Cardiac muscle cell (in vitro differentiated cells and primary cell): ENCODE measurements at places on chromosomes 3 and 15. TPM values are rescaled to one million over a fixed set of nuclear protein-coding genes. Genes with fewer than 3 reads are reported as not detected.

Gene LRRC3B
- total RNA-seq = 0.09 and 0.42 TPM in 2 replicates

Gene CHRD
- 16.0 and 33.0 TPM in 2 replicates for total RNA-seq

Gene CILP
- total RNA-seq = 0.32 and 1.0 TPM in 2 replicates

Gene ZNF662
- total RNA-seq = 0.14 and 0.21 TPM in 2 replicates

Gene OR5H6
- not detected in 2 replicates for total RNA-seq

GRCh38 chr15:96887730-96888129 is 557.2 kb downstream of the NR2F2 start:
- H3K4me3 ChIP-seq = no peak overlapping the region
- H3K27ac ChIP-seq = no peak overlapping the region
- no peaks in the 10 kb centered on the region for H3K27me3 ChIP-seq
- no peak for DNase-seq
- H3K4me1 ChIP-seq = peaks cover 7% of the 10 kb centered on the region

- no peak for DNase-seq
- H3K36me3 ChIP-seq = no peaks in the 10 kb centered on the region
- peaks cover 4% of the 10 kb centered on the region for H3K4me1 ChIP-seq
- no peak overlapping the region for H3K27ac ChIP-seq
These were observed 40.3 kb upstream of the ICE2 start for GRCh38 chr15:60519218-60519617.

GRCh38 chr3:173977747-173978146 is 580.2 kb downstream of the NLGN1 start:
- no peaks in the 10 kb centered on the region for H3K36me3 ChIP-seq
- no peak overlapping the region for H3K4me3 ChIP-seq
- no peak overlapping the region for H3K27ac ChIP-seq
- H3K27me3 ChIP-seq = no peaks in the 10 kb centered on the region

GRCh38 chr3:50320853-50321335 is 1.7 kb downstream of the HYAL2 start:
- H3K4me3 ChIP-seq = peak overlapping the region; percentile 65
- H3K36me3 ChIP-seq = peaks cover 24% of the 10 kb centered on the region
- no peaks in the 10 kb centered on the region for H3K27me3 ChIP-seq
- peak; percentile 92 for DNase-seq
- peaks cover 24% of the 10 kb centered on the region for H3K4me1 ChIP-seq

GRCh38 chr3:135788146-135788545 is 177.4 kb upstream of the PPP2R3A start:
- DNase-seq = no peak
- no peak overlapping the region for H3K4me3 ChIP-seq
- H3K4me1 ChIP-seq = no peaks in the 10 kb centered on the region
- no peaks in the 10 kb centered on the region for H3K36me3 ChIP-seq
- no peak overlapping the region for H3K27ac ChIP-seq

GRCh38 chr3:114242947-114243346 is 5.6 kb upstream of the ZNF80 start:
- no peak overlapping the region for H3K27ac ChIP-seq
- no peaks in the 10 kb centered on the region for H3K36me3 ChIP-seq
- no peaks in the 10 kb centered on the region for H3K27me3 ChIP-seq
- H3K4me3 ChIP-seq = no peak overlapping the region
- no peaks in the 10 kb centered on the region for H3K4me1 ChIP-seq
- DNase-seq = no peak

- peaks cover 14% of the 10 kb centered on the region for H3K4me1 ChIP-seq
- H3K27me3 ChIP-seq = no peaks in the 10 kb centered on the region
- H3K36me3 ChIP-seq = no peaks in the 10 kb centered on the region
- H3K4me3 ChIP-seq = no peak overlapping the region
These were observed 56.2 kb downstream of the SLC6A6 start for GRCh38 chr3:14458434-14459275.

DNA sequence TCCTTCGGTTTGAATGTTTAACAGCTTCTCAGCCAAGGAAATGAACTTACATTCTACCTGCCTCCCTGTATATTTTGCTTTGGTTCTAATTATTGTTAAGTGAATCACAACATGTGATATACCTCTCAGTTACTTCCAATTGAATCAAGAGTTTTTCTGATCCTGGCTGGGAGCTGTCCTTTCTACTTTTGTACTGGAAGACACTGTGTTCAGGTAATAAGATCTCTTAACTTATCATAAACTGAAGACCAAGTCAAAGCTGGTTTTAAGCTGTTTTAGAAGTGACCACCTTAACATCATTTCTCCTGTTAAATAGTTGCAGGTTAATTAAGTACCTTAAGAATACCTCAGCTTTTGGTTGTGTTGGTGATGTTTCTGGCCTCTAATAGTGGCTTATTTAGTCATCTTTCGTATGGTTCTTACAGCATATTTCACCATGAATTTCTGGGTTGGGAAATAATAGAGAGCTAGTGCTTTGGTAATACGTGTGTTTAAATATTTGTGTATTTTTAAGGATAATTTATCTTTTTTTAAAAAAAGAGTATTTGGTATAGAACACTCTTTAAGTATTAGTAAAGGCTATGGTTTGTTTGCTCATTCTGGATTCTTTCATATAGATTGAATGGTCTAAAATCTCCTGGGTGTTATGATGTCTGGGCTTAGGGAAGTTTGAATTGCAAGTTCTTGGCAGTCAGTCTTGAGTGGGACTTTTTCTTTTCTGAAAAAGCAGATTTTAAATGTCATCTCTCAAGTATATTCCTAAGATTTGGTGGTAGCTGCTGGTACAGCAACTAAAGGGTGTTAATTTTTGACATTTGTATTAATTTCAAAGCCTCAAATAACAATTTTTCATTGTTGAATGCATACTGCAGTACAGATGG is 1.6 kb downstream of the RAB8B start:
- peak overlapping the region; percentile 83 for H3K4me3 ChIP-seq
- no peaks in the 10 kb centered on the region for H3K36me3 ChIP-seq
- H3K27ac ChIP-seq = no peak overlapping the region
- H3K27me3 ChIP-seq = peaks cover 3% of the 10 kb centered on the region
- DNase-seq = no peak
- H3K4me1 ChIP-seq = peaks cover 17% of the 10 kb centered on the region

DNA sequence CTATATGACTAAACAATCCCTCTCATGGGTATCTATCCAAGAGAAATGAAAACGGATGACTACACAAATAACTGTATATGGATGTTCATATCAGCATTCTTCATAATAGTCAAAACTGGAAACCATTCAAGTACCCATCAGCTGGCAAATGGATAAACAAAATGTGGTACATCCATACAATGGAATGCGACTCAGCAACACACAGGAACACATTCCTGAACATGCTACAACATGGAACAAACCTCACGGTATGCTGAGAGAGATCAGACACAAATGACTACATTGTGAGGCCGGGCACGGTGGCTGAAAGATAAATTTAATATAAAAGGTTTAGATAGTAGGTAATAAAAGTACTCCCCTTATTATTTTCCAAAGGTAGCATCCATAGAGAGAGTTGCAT is 42.6 kb downstream of the CCR4 start:
- no peaks in the 10 kb centered on the region for H3K27me3 ChIP-seq
- no peak overlapping the region for H3K27ac ChIP-seq
- H3K4me3 ChIP-seq = no peak overlapping the region

DNA sequence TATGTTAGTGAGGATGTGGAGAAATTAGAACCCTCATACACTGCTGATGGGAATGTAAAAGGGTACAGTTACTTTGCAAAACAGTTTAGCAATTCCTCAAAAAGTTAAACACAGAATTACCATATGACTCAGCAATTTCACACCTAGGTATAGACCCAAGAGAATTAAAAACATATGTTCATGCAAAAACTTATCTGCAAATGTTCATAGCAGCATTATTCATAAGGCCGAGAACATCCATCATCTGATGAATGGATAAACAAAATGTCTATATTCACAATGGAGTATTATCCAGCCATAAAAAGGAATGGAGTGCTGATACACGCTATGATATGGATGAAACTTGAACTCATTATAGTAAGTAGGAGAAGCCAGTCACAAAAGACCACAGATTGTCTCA is 10.3 kb downstream of the SEC13 start:
- DNase-seq = no peak
- H3K4me3 ChIP-seq = no peak overlapping the region
- no peaks in the 10 kb centered on the region for H3K4me1 ChIP-seq
- H3K36me3 ChIP-seq = peaks cover 69% of the 10 kb centered on the region
- no peaks in the 10 kb centered on the region for H3K27me3 ChIP-seq

GRCh38 chr15:85142312-85142711 is 160.7 kb downstream of the PDE8A start:
- H3K27me3 ChIP-seq = no peaks in the 10 kb centered on the region
- H3K36me3 ChIP-seq = no peaks in the 10 kb centered on the region
- no peak overlapping the region for H3K4me3 ChIP-seq
- peaks cover 3% of the 10 kb centered on the region for H3K4me1 ChIP-seq
- peak; percentile 45 for DNase-seq
- H3K27ac ChIP-seq = no peak overlapping the region

DNA sequence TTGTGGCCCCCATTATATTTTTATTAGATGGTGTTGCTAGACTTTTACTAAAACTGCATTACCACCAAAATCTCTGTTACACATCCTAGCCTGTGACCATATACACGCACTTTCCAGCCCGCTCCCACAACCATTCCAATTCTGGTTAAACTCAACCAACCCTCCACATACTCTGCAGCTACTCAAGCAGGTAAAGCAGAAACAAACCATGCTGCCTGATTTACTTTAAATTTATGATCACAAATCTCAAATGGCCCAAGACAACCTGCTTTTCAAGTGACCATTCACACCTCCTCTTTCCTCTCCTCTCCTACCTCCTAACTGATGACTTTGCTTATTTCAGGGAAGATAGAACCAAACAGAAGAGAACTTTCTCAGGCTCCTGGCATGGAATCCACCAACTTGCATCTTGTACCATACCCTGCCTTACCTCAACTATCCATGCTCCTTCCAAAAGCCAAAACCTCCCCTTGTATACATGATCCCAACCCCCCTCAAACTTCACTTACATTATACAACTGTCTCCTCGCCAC is 18.5 kb downstream of the ULK4 start:
- H3K4me1 ChIP-seq = no peaks in the 10 kb centered on the region
- H3K27me3 ChIP-seq = no peaks in the 10 kb centered on the region
- H3K27ac ChIP-seq = no peak overlapping the region

- H3K27me3 ChIP-seq = no peaks in the 10 kb centered on the region
- no peaks in the 10 kb centered on the region for H3K4me1 ChIP-seq
These were observed 180.5 kb downstream of the RSL24D1 start for GRCh38 chr15:55016225-55016624.

- DNase-seq = no peak
- H3K4me1 ChIP-seq = no peaks in the 10 kb centered on the region
- no peaks in the 10 kb centered on the region for H3K27me3 ChIP-seq
These were observed 673.2 kb upstream of the BCHE start for GRCh38 chr3:166510382-166510781.

DNA sequence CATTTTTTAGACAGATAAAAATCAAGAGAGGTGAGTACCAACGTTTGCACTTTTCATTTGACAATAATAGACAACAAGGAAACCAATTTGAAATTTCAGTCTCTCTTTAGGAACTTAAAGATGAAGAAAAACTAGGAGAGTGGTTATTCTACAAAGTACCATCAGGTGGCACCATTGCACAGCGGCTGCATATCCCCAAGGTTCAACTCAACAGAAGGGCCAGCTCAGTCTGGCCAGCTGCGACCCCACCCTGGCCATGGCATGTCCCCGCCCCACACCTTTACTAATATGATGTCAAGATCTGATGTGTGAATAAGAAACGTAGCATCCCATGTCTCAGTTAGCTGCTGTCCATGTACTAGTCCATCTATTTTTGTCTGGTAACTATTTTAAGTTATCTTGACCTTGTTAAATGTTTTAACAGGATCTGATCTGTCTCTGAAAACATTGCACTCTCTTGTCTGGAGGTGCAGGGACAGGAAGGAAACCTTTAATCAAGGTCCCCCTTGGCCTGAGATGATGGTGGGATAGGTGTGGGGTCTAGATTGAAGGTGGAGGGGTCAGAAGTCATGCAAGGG is 35.5 kb upstream of the CGNL1 start:
- DNase-seq = peak; percentile 72
- H3K4me1 ChIP-seq = peaks cover 7% of the 10 kb centered on the region
- no peak overlapping the region for H3K27ac ChIP-seq
- no peaks in the 10 kb centered on the region for H3K36me3 ChIP-seq

DNA sequence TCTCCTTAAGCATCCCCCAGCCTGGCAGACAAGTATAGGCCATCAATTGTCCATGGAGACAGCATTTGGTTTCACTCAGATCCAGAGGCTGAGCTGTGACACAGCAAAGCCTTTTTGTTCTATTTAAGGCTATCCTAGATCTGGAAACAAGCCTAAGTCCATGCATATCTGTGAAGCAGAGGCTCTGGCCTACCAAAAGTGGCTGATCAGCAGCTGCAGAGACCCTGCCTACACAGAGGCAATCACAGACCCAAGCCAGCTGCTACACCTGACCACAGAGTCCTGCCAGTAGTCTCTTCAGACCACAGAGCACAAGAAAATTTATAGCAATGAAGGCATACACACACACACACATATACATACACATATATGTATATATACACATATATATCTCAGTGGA is 501.7 kb upstream of the ARPP21 start:
- H3K36me3 ChIP-seq = no peaks in the 10 kb centered on the region
- no peaks in the 10 kb centered on the region for H3K27me3 ChIP-seq
- H3K4me3 ChIP-seq = no peak overlapping the region
- peaks cover 3% of the 10 kb centered on the region for H3K4me1 ChIP-seq
- peak; percentile 52 for DNase-seq

DNA sequence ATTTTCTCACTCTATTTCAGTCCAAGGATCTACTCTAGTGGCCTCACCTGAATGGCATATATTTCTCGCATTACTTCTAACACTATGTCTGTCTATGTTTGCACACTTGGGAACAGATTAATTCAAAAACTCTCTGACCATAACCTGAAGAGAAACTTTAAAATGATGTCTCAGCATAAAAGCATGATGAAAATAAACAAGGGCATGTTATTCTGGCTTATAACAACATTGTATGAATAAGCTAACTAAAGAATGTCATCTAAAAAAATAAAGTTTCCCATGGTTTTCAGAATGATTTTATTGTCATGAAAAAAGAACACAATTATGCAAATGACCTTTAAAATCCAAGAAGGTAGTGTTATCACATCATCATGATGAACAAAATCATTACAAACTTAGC is 85.5 kb upstream of the ROBO2 start:
- H3K36me3 ChIP-seq = no peaks in the 10 kb centered on the region
- DNase-seq = no peak
- no peak overlapping the region for H3K27ac ChIP-seq
- H3K4me1 ChIP-seq = no peaks in the 10 kb centered on the region

- H3K4me1 ChIP-seq = peaks cover 4% of the 10 kb centered on the region
- peaks cover 36% of the 10 kb centered on the region for H3K27me3 ChIP-seq
- peak overlapping the region; percentile 72 for H3K4me3 ChIP-seq
- no peak for DNase-seq
These were observed 696 bp upstream of the SNRK start for GRCh38 chr3:43285644-43286043.
